ENCODE measurements at places on chromosomes 2 and 18.

DNA sequence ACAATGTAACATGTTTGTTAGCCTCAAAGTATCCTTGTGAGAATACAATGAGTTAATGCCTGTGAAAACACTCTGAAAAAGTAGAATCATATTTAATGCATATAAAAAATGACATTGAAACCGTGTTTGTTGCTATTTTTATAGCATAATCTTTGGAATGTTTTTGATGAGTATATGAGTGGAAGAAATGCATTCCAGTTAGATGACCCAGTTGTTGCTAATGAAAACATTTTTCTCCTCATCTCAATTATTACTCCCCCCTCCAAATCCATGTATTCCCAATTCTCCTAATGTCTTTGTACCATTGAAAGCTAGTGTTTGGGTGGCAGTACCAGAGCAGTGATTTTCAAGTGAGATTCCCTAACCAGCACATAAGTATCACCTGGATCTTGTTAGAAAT is 67.1 kb upstream of the DSEL start:
- no peak for DNase-seq

DNA sequence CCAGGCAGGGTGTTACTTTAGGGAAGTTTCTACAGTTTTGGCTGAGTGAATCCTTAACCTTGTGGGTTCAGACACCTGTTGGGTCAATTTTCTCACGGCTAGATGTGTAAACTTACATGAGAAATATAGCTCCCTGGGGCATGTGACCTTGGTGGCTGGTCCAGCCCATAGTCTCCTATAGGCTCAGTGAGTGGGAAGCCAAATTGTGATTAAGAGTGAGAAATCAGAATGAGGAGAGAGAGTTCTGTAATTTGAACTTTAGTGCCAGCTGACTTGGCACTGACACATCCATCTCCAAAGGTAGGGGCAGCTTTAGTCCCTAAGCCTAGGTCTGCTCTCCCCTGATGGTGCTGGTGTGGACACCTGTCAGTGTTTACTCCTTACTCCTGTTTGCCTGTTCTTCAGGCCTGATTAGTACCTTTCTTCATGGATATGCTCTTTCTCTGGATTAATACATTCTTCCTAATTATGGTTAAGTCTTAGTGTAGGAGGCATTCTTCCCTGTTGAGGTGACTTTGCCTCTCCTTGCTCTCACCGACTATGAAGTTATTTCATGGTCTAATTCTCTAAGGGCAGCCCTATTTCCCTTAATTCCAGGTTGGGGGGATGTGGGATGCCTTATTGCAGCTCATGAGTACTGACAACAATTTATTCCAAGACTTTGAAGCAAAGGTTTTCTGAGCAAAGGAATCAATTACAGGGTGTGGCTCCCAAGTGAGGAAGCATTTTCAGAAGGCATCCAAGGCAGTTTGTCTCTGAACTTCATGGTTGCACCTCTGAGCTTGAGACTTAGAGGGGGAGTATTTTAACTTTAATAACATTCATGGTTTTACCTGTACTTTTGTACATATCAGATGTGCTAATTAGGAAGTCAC is 177.3 kb downstream of the DYSF start:
- no peak for DNase-seq

GRCh38 chr2:241091734-241092445 is 10.2 kb downstream of the MTERF4 start:
- no peak for DNase-seq

DNA sequence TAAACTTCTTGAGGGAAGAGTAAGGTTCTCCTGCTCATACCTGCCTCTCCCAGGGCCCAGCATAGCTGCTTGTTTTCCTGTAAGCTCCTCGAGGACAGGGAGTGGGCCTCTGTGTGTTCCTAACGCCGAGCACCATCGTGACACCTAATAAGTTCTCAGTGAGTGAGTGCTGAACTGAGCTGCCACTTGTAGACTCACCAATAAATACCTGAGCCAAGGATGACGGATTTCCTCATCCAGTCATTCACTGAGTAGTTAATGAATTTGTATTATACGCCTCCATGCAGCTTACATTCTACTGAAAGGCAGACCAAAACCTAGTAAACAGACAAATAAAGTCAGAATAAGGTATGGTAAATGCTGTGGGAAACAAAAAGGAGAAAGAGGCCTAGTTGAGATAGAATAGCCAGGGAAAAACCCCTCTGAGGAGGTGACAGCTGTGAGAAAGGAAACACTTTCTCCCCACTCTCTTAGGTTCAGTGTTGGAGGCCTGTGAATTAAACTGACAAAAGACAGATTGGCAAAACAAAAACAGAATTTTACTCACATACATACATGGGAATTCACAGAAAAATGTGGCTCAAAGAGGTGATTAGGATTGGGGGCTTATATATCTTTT is 138.6 kb downstream of the B3GNT2 start:
- no peak for DNase-seq

- peak; percentile 28 for DNase-seq
Measured at GRCh38 chr2:20666304-20667150, at the start of gene GDF7. Gene GDF7, plus strand, starts transcription at chr2:20667144. Its CDS starts 96 bp downstream, at chr2:20667240.

DNA sequence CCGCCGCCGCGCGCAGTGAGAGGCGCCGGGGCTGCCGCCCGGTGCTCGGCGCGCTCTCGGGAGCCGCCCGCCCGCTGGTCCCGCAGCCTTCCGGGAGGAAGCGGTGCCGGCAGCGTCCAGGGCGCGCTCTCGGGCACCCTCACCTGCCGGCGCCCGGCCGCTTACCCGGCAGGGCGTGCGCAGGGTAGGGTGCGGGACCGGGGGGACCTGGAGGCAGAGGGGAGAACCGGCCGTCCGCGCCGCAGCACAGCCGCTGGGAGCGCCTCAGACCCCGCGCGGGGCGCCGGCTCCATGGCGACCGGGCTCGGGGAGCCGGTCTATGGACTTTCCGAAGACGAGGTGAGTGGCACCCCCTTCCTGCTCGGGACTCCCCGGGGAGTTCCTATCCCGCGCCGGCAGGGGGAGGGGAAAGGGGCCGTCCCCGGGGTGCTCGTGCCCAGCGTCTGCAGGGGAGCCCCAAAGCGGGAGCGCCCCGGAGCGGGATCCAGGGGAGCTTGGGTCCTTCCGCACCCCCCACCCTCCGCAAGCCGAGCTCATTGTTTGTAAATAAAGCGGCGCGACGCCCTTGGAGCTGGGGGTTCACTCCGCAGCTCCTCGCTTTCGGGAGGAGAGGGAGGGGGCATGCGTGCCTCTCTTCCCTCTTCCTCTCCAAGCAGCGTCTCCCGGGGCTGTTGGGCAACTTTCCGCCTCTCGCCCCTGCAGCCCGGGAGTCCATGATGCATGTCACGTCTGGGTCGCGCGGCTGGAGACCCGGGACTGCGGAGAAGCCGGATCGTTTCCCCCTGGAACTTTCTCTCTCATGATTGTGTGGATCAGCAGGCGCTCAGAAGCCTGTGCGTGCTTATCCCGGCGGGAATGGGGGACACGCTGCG is 580 bp downstream of the NEDD4L start:
- peak; percentile 39 for DNase-seq

GRCh38 chr2:129296396-129296795 is 683.1 kb upstream of the RAB6C start:
- no peak for DNase-seq

- DNase-seq = no peak
Measured at GRCh38 chr2:227461811-227462461, 10.0 kb upstream of the AGFG1 start.

DNA sequence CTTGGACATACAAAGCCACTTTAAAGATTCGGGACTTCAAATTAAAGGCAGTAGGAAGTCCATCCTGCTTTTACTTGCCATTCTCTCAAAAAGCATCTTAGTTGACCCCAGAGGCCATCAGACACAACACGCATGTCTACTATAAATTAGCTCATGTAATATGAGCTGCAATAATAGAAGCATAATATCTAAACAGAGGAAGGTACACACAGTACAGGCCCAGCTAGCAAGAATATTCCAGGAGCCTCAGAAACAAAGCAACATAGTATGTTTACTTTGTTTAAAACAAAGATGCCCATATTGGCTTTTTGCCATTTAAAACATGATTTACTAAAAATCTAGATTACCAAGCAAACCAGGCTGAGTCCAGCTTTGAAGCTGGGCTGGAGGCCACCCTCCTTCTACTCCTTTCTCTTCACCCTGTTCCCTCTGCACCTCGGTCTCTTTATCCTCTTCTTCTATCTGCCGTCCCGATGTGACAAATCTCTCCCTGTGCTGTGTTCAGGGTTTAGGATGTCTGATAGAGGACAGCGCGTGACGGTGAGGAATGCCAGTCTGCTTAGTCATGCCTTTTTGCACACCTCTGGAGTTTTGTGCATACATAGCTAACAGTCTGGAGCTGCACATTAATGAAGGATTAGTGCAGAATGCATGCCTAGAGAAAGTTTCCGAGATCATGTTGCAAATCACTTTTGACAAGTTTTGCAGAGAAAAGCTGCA is 28.2 kb downstream of the DTNA start:
- DNase-seq = no peak

DNA sequence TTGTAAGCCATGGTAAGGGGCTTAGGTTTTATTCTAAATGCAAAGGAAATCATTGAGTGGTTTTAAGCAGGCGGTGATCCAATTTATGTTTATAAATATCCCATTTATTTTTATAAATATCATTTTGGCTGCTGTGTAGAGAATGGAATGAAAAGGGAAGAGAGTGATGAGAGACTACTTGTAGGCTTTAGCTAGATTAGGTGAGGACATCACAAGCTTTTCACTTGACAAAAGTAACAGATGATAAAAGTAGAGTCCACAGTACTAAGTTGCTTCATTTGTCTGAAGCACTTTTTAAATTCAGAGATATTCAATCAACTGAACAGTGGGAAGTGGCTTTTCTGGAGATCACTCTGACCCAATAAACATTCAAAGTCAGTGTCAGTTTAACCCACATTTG is 65.4 kb upstream of the FSHR start:
- no peak for DNase-seq

GRCh38 chr18:23038712-23039111 is 96.6 kb upstream of the CABLES1 start:
- DNase-seq = no peak

GRCh38 chr2:1993711-1994682 is 249.7 kb upstream of the PXDN start:
- no peak for DNase-seq

DNA sequence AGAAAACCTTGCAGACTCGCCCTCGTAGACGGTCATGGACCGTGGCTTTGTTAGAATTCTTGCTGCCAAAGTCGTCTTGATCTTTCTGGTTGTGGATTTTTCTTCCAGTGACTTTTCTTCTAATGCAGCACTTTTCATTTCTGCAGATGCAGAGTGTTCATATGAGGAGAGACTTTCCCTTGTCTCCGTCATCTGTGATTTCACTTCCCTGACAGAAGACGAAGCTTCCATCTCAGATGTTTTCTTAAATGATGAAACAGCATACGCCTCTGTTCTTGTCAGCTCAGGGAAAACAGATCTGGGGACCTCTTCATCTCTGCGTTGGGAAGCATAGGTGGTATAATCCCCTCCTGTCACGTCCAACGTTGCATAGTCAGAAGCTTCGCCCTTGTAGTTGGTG is 50.9 kb downstream of the PLEKHA3 start:
- no peak for DNase-seq

GRCh38 chr2:62465741-62466502 is 40.1 kb downstream of the TMEM17 start:
- no peak for DNase-seq

- no peak for DNase-seq
Measured at GRCh38 chr2:240255811-240256703, 115.6 kb upstream of the OTOS start.

GRCh38 chr2:240893363-240893844 is 2.6 kb downstream of the MAB21L4 start:
- DNase-seq = peak; percentile 10

DNA sequence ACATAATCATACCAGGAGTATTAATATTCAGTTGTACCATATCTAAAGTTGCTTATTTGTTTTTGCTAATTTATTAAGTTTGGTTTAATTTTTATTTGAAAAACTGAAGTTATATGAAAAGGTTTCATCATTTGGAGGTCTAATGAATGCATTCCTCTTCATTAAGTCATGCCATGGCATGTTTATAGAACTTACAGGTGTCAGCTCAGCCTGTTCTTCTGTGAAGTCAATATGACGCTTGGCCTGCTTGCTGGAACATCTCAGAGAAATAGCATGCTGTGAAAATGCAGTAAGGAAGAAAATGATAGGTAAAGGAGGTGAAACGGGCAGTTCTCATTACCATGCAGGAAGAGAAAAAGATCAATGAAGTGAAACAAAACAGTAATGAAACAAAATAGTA is 58.2 kb downstream of the RAPH1 start:
- DNase-seq = no peak

DNA sequence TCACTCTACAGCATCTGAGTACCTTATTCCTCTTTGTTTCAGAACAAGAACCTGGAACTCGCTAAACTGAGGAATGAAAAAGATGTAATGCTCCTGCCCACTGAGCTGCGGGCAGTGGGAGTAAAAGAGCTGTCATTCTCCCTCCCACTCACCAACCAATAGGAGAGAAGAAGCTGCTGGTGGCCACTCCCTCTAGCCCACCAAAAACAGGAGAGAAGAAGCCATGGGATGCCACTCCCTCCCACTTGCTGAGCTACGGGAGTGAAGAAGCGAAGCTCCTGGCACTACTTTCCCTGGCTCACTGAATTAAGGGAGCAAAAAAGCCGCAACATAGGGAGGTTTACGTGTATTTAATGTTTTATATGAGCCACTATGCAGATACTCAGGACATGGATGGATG is 53.7 kb downstream of the RIT2 start:
- no peak for DNase-seq

- DNase-seq = no peak
Measured at GRCh38 chr2:200364620-200365019, 58.1 kb downstream of the SPATS2L start.

- DNase-seq = no peak
Measured at GRCh38 chr18:45237343-45238098, 377.8 kb upstream of the SLC14A2 start.

- no peak for DNase-seq
Measured at GRCh38 chr18:67636597-67637385, 120.3 kb upstream of the DSEL start.

GRCh38 chr2:32611366-32611765 is 16.5 kb upstream of the TTC27 start:
- DNase-seq = no peak

All from CD4-positive, alpha-beta T cell treated with Interleukin-10 for 1 hour (primary cell).